Lower leg skin (tissue), 4 donors: ENCODE measurements at places on chromosomes 5 and 9. TPM values are rescaled to one million over a fixed set of nuclear protein-coding genes. Genes with fewer than 3 reads are reported as not detected.
A peak's percentile ranks its signal among the peaks of the same experiment; 100 is the strongest.

- DNase-seq: no peak
Measured at GRCh38 chr5:177132136-177133095, 1.2 kb upstream of the NSD1 start.

DNA sequence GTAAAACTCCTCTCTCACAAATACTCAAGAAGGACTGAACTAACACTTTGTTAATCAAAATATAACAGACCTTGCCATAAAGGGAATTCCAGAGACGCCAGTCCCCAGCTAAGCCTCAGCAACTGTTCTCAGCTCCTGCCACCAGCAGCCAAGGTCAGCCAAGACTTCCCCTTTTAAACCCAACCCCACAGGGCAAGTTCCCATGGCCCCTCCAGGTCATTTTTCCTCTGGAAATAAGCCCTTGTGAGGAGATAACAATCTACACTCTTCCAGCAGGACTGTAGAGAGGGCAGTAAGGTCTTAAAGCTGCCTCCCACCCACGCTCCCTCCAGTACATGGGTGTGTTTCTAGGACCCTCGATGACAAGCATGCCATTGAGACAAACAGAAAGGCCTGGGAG is 78.3 kb downstream of the DPYSL3 start:
- no peak for DNase-seq

DNA sequence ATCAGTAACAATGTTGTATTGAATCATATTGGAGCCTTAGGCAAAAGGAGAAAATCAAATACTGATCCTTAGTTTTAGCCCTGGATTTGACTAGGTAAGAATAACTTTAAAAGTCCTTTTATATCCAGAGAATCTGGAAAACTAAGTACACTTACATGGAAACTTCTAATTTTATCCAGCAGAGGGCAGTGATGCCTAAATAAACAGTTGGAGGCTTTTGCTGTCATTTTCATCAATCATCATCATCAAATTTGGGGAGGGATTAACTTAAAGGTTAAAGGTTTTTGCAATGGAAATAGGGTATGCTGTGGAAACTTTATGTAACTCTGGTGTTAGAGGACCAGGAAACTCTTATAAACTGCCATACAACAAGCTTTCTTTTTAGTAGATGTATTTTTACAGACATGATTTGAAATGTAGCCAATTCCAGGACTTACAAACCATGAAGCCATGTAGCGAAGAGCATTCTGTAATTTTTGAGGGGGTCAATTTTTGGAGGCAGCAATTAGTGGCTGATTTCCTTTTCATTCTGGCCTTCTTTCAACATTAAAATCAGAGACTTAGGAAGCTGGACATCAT is 112.7 kb downstream of the OSTF1 start:
- no peak for DNase-seq

DNA sequence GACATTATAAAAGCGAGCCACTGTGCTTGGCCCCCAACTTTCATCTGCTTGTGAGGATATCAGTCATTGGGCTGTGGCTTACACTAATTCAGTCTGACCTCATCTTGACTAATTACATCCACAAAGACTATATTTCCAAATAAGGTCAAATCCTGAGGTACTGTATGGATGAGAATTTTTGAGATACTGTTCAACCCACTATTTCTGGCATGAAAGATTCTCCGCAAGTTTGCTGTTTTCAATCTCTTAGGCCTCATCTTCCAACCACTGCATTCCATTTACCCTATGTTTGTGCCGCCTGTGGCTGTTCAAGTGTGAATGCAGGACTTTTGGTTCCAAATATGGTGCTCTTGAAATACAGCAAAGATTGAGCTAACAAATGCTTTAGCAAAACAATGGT is 400.9 kb upstream of the SGCD start:
- DNase-seq: no peak

GRCh38 chr5:67548520-67549295 is 352.1 kb upstream of the CD180 start:
- DNase-seq: no peak

Gene RPL12
- 2,594 TPM for total RNA-seq

- no peak for DNase-seq
Measured at GRCh38 chr5:66851306-66851705, 255.1 kb downstream of the MAST4 start.

Gene DOCK8
- 5.1 TPM for total RNA-seq

GRCh38 chr9:121568343-121569265 is 69.0 kb upstream of the GGTA1 start:
- DNase-seq: no peak

GRCh38 chr5:172798422-172799215 is 27.6 kb upstream of the DUSP1 start:
- peak; percentile 72 for DNase-seq

GRCh38 chr5:93596676-93597490 is 13.9 kb downstream of the NR2F1 start:
- peak; percentile 79 for DNase-seq

DNA sequence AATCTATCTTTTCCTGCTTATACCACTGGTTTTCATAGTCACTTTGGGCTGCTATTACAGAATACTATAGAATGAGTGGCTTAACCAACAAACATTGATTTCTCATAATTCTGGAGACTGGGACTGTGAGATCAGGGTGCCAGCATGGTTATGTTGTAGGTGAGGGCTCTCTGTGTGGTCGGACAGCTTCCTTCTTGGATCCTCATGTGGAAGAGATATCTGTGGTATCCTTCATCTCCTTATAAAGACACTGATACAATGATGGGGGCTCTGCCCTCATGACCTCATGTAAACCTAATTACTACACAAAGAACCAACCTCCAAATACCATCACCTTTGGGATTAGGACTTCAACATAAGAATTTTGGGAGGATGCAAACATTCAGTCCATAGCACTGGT is 13.9 kb upstream of the PRLR start:
- DNase-seq: no peak

- no peak for DNase-seq
Measured at GRCh38 chr5:40679913-40680681, at the start of gene PTGER4. Gene PTGER4 (plus strand): TSS chr5:40679915. CDS start chr5:40680994, 1,079 bp downstream.

DNA sequence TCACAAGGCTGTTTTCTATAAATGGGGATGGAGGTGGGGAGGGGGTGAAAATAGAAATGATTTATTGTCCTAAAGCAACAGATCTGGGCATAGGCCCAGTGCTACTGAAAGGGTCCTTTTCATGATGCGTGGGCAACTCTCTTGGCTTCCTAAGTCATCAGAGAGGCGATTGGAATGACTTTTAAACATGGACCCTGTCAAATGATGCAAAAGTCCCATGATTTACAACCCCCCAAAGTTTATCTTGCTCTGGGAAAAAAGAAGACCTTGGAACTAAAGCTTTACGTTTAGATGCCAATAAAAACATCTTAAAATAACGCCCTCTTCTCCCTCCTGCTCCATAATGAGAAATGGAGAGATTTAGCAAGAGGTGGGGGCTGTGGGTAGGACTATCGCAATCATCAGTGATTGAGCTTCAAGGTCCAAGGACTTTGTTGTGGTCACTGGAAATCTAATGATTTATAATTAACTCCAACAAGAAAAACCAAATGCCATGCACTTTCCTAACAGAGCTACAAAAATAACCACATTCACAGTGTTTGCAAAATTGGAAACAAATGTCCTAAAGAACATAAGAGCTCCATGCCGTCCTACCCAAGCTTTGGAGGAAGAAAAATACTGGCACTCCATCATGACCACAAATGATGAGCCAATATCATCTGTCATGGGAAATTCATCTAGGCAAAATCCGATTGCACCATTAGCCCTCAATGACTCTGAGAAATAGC is 167.5 kb upstream of the CLINT1 start:
- peak; percentile 65 for DNase-seq

DNA sequence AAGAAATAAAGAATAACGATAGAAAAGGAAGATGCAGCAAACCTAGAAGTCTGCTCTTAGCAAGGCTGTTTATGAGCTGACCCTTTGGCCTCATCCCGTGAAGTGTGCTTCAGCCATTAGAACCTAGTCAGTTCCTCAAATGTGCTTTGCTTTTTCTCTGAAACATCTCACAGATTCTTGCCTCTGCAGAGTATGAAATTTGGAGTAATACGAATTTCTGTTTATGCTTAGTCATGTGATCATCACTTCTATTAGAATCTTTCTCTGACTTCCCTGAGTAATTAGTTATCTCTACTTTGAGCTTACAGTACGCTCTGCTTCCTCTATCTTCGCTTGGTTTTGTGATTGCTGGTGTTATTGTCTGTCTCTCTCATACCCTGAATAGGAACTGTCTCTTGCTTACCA is 11.3 kb downstream of the CYSTM1 start:
- no peak for DNase-seq

Gene ANKDD1B
- 0.45 TPM for total RNA-seq

GRCh38 chr9:115035841-115036612 is 81.9 kb downstream of the TNC start:
- no peak for DNase-seq

Gene TBCA
- 130 TPM for total RNA-seq

- DNase-seq: no peak
Measured at GRCh38 chr5:45697201-45697600, 1.0 kb upstream of the HCN1 start.

Gene LTC4S
- 14.8 TPM for total RNA-seq

GRCh38 chr5:140346348-140347221 is at the start of gene HBEGF:
Gene HBEGF (minus strand): TSS chr5:140346603. CDS start chr5:140346328, 275 bp downstream.
- peak; percentile 95 for DNase-seq

Gene PRSS3
- 37.1 TPM for total RNA-seq

GRCh38 chr5:10467281-10468198 is 25.9 kb downstream of the ROPN1L start:
- DNase-seq: no peak

GRCh38 chr9:112005939-112006338 is 109.3 kb downstream of the UGCG start:
- peak; percentile 39 for DNase-seq

GRCh38 chr9:132237481-132237880 is 75.6 kb downstream of the NTNG2 start:
- DNase-seq: no peak

Gene MYMK
- total RNA-seq: not detected

GRCh38 chr5:124410539-124411488 is 335.6 kb downstream of the ZNF608 start:
- DNase-seq: no peak

- DNase-seq: no peak
Measured at GRCh38 chr5:151886546-151887275, 37.9 kb downstream of the GLRA1 start.

Gene ARHGEF37
- total RNA-seq: 50.6 TPM

- no peak for DNase-seq
Measured at GRCh38 chr5:152883066-152883775, 478.1 kb upstream of the NMUR2 start.

GRCh38 chr5:112245656-112246055 is 173.4 kb downstream of the EPB41L4A start:
- no peak for DNase-seq

DNA sequence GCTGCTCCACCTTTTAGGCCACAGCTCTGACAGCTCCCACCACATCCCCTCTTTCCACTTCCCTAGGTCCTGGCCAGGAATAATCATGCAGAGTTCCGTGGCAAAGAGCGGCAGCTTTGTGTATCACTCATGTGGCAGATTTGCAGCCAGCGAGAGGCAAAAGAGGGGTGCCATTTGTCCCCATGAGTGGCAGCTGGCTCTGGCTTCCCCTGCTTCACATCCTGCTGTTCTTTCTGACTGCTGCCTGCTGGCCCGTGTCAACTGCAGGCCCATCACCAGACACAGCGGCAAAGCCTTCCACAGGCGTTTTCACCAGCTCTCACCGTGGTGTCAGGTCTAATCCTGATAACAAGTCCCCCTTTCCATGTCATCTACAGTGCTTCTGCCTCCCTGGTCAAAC is 430.6 kb upstream of the DAP start:
- DNase-seq: no peak

Gene NSG2
- total RNA-seq: not detected

Gene TLR4
- total RNA-seq: 11.3 TPM

GRCh38 chr5:68405784-68406743 is 190.5 kb downstream of the PIK3R1 start:
- no peak for DNase-seq

Gene MSX2
- total RNA-seq: 6.7 TPM

DNA sequence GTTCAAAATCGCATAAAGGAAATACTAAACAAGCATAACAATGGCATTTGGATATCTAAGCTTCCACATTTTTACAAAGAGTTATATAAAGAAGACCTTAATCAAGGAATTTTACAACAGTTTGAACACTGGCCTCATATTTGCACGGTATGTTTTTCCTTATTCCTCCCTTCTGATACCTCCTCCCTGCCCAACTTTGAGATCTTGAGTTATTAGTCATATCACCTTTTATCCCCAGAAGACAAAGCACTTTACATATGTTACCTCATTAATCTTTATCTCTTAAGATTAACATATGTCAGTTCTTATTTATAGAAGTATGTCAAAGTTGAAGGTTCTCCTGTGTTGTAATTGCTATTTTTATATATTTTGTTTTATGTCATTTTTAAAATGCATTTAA is 29.8 kb downstream of the TDRD7 start:
- DNase-seq: no peak

- no peak for DNase-seq
Measured at GRCh38 chr5:150616024-150616470, 24.4 kb upstream of the SYNPO start.

Gene PCDHA1
- total RNA-seq: not detected

- no peak for DNase-seq
Measured at GRCh38 chr9:71936066-71936465, 24.6 kb downstream of the C9orf85 start.

DNA sequence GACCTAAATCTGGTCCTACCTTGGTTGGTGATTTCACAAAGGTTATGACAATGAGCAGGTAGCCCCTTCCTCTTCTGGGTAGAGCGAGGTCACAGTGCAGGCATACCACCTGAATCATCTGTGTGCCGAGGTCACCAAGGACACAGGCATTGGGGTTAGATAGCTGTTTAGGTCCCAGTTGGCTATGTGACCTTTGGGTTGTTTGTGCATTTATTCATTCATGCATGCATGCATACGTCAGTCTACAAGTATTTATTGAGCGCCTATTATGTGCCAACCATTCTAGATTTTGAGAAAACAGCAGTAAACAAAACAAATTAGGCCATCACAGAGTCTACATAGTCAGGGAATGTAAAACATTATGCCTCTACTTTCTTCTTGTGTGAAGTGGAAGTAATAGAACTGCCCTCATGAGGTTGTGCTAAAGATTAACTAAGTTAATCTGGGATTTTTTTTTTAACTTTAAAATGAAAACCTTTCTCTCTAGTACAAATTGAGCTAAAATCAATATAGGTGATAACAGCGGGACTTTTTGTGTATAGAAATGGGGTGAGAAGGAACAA is 104.7 kb upstream of the SLC12A2 start:
- no peak for DNase-seq

DNA sequence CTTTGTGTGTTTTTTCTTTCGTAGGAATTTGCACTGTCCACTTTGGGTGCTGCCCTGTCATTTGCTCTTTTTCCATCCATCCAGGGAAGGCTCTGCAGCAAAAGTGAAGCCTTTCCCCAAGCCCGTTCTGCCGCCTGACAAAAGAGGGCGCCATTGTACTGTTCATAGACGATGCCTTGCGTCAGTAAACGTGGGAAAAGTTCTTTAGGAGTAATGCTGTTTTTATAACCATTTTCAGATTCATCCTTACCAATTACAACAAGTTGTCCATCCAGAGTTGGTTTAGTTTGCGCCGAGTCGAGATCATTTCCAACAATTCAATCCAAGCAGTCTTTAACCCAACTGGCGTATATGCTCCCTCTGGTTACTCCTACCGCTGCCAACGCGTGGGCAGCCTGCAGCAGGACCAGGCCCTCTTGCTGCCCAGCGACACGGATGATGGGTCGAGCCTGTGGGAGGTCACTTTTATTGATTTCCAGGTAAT is 34.3 kb upstream of the RPS23 start:
- DNase-seq: peak; percentile 59
